Stimulated activated CD4-positive, alpha-beta T cell treated with anti-CD3 and anti-CD28 coated beads, Interleukin-1b, Interleukin-23, amount 100 ng/mL, for 1 hour (primary cell): ENCODE measurements at places on chromosomes 5 and 9.

DNA sequence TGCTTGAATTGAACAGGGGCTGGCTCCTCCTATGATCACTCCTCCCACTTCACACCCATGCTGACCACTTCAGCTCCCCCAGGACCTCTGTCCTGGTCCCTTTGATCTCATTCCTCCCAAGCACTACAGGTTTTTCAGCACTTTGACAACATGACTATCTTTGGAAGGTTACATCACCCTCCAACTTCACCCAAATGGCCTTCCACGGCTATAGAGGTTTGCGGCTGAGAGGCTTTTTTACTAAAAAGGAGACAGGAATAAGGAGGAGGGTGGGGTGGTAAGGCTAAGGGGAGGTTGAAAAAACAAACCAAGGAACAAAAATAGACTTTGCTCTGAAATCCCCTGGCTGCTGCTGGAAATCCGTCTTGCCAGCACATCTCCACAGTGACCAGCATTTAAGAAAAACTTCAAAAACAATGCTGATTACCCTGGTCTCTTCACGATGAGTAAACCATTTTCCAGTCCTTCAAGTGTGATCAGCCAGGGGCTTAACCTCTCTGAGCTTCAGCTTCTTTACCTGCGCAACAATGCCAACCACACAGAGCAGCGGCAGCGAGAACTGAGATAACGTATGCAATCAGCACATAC lies 102.7 kb downstream of the DPYSL3 start:
- no peak for DNase-seq

GRCh38 chr5:19322716-19323485 lies 665.1 kb downstream of the CDH18 start:
- no peak for DNase-seq

DNA sequence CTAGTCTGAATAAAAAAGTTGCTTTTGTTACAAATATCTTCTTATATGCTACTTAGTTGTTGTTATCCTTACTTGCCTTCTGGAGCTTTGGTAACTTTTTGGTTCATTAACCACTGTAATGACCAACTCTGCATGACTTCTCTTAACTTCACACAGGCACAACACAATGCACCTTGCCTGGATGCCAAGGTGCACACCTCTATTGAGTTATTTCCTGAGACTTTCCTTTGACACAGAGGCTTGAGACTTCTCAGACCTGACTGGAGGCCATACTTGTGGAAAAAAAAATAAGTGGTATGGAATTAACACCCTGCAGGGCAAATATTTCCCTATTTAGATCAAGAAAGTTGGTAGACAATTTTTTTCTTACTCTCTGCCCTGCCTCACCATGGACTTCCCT lies 1925.6 kb downstream of the EFNA5 start:
- DNase-seq: no peak

DNA sequence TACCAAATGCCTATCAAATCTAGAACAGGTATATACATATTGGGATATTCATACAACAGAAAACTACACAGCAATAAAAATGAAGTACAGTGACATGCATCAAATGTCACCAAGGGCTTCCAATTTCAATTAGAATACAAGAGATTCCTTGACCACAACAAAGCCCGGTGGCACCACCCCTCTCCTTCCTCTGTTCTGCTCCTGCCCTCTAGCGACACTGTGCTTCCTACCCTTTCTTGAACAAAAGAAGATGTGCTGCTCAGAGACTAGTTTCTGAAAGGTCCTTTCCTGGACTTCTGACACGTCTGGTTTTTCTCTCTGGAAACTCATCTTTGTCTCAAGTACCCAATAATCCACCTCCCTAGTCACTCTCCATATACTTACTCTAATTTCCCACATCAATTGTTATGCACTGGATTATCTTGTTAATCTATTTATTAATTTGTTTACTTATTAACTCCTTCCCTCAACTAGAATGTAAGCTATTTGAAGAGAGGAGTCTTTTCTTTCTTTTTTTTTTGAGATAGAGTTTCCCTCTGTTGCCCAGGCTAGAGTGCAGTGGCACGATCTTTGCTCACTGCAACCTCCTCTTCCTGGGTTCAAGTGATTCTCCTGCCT lies 70.4 kb upstream of the CTSV start:
- peak; percentile 15 for DNase-seq

GRCh38 chr5:56405116-56405908 lies 172.2 kb upstream of the ANKRD55 start:
- no peak for DNase-seq

DNA sequence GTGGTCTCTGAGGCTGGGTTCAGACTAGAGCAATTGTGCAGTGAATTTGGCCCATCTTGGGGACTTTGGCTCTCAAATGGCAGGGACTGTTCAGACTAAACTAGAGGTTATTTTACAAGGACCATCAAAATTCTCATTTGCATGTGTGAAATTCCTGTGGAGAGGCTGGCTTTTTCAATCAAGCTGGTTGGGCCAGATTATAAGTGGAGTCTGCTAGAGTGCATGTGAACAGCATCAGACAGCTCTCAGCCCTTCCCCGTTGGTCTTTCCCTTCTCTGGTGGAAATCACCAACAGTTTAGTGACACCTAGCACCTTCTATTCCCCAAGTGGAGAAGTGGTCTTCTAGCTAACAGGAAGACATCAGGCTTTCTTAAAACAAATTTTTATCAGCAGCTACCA lies 301.3 kb downstream of the CWC27 start:
- no peak for DNase-seq

DNA sequence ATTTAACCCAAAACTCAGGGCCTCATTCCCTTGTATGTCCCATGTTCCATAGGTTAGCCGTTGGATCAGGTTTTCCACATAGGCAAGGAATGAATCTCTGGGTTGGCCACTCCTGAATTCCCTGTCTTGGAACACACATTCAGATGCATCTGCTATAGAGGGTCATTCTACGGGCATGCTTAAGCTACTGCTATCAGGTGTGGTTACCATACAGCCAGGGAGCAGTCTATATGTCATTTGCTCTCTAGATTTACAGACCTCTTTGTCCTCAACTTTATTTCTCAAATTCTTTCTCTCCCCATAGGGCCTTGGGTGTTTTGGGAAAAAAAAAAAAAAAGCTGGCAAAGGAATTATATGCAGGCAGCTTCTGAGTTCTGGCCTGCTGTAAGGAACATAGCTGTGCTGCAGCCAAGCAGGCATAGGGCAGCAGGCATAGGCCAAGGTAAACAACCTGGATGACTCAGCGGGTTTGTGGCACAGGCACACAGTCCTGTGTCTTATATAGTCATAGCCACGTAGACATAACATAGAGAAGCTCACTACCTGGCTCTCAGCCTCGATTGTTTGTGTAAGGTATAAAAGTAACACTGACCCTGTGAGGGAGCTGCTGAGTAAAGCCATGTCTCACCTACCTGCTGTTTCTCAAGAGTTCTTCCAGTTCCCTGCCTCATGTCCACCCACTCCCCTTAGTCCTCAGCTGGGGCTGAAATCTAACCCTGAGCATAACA lies 141.5 kb downstream of the OSTF1 start:
- DNase-seq: no peak

DNA sequence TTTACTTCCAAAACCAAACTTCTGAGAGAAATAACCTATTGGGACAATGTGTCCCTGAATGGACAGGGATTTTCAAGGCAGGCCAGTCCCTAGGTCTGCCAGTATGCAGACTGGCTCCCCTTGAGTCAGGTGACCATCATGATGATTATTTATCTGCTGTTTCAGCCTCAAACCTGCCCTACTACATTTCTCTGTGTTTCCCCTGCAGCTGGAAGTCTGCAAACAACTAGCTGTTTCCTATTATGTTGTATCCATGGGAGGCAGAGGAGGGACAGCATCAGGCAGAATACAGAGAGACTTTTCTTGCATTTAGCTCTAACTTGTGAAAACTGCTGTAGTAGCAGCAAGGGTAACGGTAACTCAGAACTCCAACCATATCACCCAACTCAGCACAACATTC lies 36.2 kb upstream of the IFNK start:
- DNase-seq: no peak

GRCh38 chr5:141740885-141741284 lies 58.9 kb upstream of the ARAP3 start:
- no peak for DNase-seq

DNA sequence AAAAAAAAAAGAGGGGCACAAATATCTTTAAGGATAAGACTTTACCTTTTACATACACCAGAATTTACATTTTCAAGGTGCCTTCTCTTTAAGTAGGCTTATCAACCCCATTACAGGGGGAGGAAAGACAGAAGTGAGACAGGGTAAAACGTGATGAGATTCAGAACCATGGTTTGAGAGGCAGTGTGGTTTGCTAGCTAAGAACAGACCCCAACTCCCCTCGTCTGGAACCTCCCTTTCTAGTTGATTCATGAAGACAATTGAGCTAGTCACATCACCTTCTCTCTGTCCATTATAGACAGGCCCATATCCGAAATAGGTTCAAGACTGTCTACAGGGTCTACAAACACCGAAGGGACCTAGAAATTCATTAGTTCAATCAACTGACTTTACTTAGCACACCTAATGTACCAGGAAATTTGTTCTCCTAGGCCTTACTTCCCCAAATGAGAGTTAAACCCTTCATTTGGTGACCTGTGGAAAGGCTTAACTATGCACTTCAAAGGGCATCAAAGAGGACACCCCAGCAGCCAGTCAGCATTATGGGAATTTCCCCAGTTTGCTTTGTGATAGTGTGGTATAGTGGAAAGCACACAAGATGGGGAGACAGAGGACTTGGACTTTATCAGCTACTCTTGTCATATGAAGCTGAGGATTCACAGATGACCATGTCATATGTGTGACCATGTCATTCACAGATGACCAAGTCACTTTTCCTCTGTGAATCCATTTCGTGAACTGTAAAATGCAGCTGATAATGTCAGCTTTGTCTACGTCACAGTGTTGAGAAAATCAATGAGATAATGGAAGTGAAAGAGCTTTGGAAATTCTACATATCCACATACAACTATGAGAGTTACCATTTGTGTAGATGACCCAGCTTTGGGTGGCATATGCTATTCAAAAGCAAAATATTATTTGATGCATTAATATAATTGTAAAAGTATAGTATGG lies 40.2 kb upstream of the CYFIP2 start:
- DNase-seq: no peak

DNA sequence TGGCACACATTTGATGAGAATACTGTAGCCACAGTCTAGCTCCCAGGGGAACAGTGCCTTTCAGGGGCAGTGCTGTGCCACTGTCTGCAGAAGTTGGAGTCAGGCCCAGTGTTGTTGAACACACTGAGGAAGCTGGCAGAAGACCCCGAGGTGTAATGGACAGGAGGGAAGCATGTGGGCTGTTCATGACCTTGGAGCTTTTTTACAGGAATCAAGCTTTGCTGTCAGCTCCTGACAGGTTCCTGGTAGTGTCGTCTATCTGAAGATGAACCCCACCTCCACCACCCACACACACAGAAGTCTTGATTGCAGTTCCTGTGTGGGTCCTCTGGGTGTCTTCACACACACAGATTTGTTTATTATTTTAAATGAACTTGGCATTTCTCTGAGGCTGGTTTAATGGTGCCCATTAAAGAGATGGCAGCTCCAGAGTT lies 40.3 kb upstream of the TNFAIP8 start:
- DNase-seq: no peak

DNA sequence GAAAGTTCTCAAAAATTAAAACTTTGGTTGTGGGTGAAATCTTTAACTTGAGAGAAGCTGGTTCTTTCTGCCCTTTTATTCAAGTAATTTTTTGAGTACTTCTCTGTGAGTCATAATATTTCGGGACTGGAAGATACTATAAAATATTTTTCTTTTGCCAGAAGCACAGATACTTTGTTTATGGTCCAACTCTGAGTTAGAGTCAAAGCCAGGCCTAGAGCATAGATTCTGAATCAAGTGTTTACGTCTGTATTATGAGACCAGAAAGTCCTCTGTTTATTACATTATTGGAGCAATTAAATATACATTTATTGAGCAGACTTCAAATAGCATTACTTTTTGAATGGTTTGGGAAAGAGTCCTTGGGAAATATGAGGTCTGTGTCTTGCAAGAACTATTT lies 187.9 kb downstream of the FER start:
- no peak for DNase-seq

GRCh38 chr9:130996676-130997394 lies 12.1 kb upstream of the LAMC3 start:
- no peak for DNase-seq

GRCh38 chr5:72817076-72817481 lies 618 bp downstream of the TNPO1 start:
- no peak for DNase-seq

GRCh38 chr5:137199966-137200365 lies 299.2 kb downstream of the SPOCK1 start:
- DNase-seq: no peak

- no peak for DNase-seq
Measured at GRCh38 chr5:67094476-67095300, 101.9 kb downstream of the CD180 start.

- DNase-seq: no peak
Measured at GRCh38 chr5:44828719-44829118, 20.0 kb downstream of the MRPS30 start.

DNA sequence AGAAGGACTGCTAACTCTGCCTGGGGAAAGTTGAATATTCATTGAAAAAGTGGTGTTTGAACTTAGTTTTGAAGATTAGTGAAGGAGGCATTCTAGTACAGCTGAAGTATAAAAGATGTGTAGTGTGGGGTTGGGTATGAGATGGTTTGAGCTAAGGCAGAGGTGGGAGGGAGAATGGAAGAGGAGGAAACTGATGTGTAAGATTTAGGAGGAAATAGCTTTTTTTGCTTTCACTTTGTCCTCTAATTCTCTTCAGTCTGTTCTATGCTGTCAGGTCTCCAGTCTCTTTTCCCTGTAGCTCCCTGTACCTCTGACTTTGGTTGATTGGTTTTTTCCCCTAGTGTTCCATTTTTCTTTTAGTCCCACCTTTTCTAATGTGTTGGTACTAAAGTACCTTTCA lies 9.0 kb downstream of the CREBRF start:
- DNase-seq: no peak

DNA sequence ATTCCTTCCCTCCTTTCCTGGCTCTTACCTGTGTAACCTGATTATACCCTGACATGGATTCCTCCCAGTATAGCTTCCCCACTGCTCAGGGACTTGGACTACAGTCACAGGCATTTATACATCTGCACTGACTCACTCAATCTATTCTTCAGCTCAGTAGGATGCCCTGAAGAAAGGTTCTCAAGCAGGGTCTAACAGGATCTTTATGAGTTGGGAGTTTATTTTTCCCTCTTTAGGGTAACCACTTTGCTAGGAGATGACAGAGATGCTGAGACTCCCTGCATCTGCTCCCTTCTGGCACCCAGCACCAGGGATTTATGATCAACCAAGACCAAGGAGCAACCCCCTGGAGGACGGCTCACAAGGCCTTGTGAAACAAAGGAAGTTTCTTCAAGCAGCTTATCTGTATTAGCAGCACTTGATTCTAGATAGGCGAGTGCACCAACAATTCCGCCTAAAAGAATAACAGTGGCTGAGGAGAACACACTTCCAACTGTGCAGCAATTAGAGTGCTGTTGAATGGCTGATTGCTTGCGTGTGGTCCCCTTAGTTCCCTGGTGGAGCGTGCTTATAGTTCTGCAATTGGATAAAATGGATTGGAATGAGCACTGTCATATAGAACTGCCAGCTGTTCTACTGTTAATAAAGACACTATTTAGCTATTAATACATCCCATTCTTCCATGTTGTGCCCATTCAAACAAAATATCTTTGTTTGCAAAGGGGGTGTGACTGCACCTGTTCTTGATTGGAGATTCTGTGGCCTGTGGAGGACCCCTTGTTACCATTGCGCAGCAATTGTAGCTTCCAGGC lies 482.6 kb downstream of the ZNF608 start:
- no peak for DNase-seq
